ENCODE measurements at places on chromosomes 7 and 10.

DNA sequence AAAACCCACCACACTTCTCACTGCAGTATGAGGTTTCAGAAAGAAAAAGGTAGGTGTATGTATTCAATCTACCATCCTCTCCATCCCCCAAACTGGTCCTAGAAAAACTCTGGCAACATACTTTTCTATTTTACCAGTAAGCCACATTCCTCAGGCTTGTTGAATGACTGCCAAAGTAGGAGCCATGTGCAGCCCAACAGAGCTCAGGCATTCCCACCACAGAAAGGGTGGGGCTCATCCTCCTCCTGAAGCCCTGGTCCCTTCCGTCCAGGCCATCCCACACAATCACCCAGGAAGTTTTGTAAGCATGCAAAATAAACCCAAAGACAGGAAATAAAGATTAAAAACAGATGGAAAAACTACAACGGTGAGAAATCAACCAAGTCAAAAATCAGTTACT, 57.2 kb downstream of the MAD1L1 start:
- peak; percentile 5 for DNase-seq

DNA sequence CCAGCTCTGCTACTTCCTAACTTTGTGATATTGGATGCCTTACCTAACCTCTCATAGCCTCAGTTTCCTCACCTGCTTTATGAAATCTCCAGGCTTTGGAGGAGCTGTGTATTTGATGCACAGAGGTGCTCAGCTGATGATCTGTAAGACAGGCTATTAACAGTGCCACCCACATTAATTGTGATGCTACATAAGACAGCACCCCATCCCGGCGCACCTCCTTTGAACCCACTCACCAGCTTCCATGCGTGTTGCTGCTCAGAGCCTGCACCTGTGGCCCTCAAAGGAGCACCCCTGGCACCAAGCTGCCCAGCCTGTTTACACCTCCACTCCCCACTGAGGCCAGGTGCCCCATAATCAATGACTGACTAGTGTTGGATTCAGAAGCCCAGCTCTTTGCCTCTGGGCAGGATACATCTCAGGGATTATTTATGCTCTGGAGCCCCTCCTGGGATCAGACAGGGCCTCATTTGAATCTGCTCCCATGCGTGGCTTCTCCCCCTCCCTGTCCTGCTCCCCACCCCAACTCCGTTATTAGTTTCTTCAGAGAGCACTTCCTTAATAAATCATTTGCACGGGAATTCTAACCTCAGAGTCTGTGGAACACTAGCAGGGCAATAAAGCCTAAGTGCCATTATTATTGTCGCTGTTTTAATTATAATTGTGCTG, 87.7 kb downstream of the GFRA1 start:
- DNase-seq = no peak

DNA sequence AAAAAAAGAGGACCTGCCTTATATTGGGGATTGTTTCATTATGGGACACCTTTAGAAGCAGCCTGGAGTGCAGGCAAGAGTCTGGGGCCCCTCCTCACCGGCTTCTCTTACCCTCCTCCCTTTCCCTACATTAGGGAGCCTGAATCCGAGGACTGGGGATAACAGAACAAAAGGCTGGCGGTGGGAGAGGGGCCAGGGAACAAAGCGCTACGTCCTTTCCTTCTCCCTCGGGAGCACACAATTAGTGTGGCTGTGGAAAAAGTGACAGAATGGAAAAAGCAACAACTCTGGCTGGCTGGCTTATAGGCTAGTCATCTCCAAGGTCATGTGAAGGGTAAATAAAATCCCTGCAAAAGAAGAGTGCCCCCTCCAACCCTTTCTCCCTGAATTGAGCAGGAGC, 74.7 kb downstream of the LSM5 start:
- no peak for DNase-seq

GRCh38 chr10:119483839-119484238, 58.7 kb downstream of the RGS10 start:
- no peak for DNase-seq

- DNase-seq = no peak
Measured at GRCh38 chr10:31928549-31929260, at the start of gene ARHGAP12. ARHGAP12 (minus strand) TSS chr10:31928831; CDS start chr10:31908855, 19,976 bp downstream.

DNA sequence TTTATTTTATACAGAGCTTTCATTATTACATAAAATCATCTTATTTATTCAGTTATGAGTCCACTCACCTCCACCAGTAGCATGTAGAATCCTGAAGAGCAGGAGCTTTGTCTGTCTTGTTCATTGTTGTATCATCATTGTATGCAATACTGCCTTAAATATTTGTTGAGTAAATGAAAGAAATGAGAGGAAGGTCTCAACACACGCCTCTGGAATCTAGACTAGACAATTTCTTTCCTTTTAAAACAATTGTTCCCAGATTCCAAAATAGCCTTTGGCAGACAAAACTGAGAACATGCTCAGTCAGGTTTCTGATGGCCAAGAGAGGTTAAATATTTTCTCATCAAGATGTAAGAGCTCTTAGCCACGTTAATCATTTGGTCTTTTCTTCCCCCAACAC, 173.1 kb upstream of the AGR3 start:
- DNase-seq = no peak

DNA sequence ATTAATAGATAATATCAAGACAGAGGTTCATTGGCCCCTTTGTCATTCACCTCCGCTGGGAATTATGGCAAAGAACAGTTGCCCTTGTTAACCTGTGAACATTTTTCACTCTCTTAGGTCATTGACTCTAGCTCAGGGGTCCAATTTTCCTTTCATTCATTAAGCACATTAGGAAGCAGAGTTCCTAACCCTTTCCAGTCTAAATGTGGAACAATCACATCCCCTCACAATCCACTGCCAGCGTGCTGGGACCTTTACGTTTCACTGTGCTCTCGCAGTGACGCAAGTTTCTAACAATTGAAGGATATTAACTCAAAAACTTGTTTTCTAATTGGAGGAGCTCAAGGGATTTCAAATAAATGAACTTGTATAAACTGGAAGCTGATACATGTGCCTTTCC, 79.3 kb upstream of the MEOX2 start:
- peak; percentile 42 for DNase-seq
